ENCODE measurements at places on chromosomes 16 and 17.

DNA sequence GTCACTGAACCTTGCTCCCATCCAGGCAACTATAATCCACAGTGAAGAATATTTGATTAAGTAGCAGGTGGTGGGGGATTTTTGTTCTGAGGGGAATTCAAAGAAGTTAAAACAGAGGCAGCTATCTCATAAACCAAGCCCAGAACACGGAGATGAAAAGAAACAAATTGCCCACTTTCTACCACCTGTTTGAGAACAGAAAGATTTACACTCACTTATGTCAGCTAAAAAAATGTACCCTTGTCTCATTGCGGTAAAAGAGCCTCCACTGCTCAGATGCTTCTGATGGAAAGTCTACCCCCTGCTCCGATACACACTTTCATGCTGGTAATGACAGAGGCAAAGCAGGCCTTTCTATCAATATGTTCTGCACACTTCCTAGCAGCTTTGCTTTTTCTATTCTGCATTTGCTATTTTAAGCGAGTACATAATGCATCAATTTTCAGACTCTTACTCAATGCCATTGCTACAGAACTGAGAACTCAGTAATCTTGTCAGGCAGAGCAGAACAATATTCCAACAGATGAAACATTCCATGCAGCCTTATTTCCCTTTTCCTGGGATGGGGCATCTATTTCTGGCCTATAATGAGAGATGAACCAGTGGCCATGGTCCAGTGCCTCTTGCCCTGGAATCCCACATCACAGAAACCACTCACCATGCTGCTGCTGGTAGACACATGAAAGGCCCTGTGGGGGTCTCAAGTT lies 29.0 kb downstream of the CDK5R1 start:
- DNase-seq: no peak

DNA sequence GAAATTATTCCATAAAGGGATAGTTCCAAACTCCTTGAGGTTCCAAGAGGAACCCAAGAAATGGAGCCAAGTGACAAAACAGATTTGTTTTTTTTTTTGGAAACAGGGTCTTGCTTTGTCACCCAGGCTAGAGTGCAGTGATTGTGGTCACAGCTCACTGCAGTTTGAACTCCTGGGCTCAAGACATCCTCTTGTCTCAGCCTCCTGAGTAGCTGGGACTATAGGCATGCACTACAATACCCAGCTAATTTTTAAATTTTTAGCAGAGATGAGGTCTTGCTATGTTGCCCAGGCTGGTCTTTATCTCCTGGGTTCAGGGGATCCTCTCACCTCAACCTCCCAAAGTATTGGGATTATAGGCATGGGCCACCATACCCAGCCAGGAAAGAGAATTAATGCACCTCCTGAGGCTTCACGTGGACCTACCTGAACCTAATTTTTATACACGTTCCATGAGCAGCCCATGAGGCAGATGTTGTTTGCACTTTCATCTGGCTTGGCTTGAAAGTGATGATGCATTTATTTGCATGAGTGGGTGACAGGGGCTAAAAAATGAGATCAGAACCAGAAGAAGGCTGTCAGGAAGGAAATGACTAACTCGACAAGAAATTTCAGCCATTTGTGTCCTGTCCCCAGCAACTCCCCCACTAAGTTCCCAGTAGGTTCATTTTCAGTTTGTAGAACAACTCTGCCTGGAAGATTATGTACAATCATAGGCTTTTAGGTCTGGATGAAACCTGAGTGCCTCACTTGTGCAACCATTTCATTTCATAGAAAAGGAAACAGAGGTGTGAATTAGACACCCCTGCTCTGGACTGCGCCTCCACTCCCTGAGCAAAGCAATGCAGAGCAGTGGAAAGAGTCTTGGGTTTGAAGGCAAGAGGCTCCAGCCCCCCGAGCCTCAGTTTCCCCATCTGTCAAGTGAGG lies 10.3 kb upstream of the IRF8 start:
- no peak for DNase-seq

DNA sequence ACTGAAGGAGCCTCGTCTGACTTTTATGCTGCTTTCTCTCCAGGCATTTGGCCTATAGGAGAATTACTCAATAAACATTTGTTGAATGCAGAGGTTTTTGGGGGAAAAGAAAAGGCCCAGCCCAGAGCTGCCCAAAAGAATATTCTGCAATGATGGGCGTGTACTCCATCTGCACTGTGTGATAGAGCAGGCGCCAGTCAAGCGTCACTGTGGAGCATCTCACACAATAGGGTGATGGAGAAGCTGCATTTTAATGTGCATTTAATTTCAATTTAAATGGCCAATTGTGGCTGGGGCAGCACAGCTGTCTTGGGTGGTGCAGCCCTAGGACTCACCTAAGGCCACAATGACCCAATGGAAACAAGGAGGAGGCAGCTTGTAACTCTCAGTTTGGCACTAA lies 20.6 kb downstream of the GLYR1 start:
- DNase-seq: no peak

GRCh38 chr16:25729188-25729915 lies 37.6 kb downstream of the HS3ST4 start:
- DNase-seq: no peak

DNA sequence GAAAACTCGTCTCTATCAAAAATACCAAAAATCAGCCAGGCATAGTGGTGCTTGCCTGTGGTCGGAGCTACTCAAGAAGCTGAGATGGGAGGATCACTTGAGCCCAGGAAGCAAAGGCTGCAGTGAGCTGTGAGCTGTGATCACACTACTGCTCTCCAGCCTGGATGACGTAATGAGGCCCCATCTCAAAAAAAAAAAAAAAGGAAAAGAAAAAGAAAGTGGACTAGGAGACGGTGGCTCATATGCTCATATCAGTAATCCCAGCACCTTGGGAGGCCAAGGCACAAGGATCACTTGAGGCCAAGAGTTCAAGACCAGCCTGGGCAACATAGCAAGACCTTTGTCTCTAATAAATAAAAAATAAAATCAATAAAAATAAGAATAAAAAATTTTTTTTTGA lies 8.8 kb upstream of the SUMO2 start:
- no peak for DNase-seq

- DNase-seq: no peak
Observed at GRCh38 chr17:41186872-41187271, 2.2 kb upstream of the KRTAP4-1 start.

GRCh38 chr17:40333781-40334448 lies 24.9 kb downstream of the RARA start:
- no peak for DNase-seq

DNA sequence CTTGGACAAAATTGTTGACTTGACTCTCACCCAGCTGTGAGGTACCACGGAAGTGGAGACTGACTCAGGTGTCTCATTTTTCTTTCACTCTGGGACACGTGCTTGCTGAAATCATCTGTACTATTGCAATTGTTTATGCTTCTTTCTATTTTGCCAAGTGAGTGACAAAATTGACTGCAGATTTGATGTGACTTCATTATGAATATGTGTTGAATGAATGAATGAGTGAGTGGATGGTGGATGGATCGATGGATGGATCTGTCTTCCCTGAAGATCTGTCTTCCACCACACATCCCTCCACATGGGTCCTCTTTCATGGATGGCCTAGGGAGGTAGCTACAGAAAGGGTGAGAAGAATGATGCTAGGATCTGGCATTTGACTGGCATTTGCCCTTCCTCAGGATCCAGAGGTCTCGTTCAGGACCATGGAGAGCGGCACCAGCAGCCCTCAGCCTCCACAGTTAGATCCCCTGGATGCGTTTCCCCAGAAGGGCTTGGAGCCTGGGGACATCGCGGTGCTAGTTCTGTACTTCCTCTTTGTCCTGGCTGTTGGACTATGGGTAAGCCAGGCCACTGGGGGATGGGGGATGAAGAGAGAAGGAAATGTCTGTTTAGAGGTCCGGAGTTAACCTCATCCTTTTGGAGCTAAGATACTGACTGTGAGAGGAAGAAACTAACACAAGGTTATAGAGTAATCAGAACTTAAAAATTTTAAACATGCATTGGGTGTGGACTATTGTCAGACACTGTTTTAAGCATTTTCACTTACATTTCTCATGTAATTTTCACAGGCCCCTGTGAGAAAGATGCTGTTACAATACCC lies 12.7 kb downstream of the SLC5A11 start:
- no peak for DNase-seq

GRCh38 chr17:30926516-30926915 lies 4.8 kb downstream of the ADAP2 start:
- DNase-seq: no peak

- no peak for DNase-seq
Observed at GRCh38 chr16:9380221-9380620, 288.8 kb downstream of the HAPSTR1 start.

Measured in stimulated activated CD8-positive, alpha-beta memory T cell treated with anti-CD3 and anti-CD28 coated beads, Interleukin-12 subunit alpha, Interleukin-12 subunit beta, amount 100 ng/mL, for 4 hours (primary cell).